ENCODE measurements at places on chromosomes 7 and 10.

GRCh38 chr10:62961951-62962523, 145.9 kb upstream of the EGR2 start:
- DNase-seq: no peak

DNA sequence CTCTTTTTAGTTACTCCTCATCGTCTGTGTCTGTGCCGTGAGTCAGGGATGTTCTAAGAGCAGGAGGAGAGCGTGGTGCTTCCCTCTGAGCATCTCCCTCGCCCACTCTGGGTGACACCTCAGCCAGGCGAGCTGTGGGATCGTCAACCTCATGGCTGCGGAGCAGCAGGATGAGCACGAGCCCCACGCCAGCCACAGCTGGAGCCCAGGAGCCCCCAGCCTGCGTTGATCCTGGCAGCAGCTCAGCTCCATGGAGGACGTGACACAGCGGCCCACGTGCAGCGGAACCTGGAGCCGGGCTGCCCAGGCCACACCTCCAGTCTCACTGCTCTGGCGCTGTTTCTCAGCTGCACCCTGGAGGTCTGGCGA, 512.0 kb downstream of the PTPRN2 start:
- no peak for DNase-seq

DNA sequence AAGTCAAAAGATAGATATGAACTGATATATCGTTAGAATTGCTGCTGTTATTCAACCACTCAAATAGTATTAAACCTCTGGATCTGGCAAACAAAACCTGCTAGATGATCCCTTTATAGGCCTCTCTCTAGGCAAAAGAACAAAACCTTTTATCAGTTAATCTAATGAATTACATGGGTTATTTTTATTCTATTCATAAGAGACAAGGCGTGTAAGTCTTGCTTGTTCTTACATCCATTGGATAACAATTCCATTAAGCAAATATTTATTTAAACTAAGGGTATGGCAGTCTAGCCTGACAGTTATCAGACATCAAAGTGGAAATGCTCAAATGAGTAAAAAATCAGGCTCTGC, 16.6 kb upstream of the ADRB1 start:
- no peak for DNase-seq

DNA sequence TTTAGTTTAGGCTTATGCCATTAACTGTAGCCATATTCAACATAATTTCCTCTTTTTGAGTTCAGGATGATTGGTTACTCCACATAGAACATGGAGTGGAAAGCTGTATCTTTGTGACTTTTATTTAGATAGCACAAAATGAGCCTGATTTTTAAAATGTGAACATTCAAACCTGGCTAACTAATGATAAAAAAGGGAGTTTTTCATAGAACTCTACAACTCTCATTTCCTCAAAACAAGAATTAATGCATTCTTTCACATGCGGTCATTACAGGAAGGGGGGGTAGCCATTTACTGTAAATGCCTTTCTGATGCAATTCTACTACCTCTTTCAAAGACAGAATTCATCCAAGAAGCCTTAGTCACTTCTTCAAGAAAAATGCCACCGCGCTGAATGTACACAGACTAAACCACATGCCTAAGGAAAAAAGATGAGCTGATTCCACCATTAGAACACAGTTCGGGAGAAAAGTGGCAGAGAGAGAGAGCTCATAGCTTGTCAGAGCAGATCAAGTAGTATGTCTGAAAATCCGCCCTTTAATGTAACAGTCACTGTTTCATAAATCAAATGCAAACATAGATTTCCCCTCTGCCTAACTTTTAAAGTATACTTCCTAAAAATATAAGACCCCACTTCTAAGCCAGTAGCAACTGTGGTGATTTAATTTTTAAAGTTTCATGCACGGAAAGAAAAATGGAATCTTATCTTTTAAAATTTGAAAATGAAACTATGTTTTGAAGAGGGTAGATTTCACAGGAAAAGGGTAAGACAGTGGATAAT, 226.4 kb upstream of the KLF14 start:
- peak; percentile 84 for DNase-seq

GRCh38 chr7:34354011-34354410, 304.0 kb upstream of the NPSR1 start:
- DNase-seq: no peak

DNA sequence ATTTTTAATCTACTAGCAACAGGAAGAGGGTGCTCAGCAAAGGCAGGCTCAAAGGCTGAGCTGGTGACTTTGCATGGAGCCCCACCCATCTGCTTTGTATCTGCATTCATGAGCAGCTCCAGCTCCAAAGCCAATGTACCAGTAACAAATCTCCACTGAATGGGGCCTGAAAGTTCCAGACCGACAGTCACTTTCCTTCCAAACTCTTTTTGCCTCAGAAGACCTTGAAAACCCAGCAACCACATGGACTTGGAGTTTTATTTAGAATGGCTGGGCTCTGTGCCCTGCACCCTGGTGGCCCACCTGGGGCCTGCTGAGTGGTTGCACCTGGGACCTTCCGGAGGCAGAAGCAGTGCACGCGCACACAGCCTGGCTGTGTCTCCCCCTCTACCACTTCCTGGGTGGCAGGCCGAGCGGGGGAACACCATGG, 195.0 kb upstream of the PLXNA4 start:
- no peak for DNase-seq

DNA sequence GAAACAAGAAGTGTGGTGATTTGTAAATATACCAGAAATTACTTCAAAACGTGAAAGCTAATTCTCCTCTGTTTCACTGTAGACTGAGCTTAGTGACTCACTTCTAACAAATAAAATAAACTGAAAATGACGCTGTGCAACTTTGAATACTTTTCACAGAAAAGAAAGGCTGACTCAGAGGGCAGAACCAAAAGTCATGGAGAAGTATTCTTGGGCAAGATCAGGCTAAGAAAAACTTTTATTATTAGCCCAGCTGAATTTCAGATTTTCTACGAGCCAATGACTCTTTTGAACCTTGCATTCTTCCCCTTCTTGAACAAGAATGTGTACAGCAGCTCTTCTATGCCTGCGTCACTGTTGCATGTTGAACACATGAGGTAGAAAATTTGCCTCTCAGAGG, 527.3 kb upstream of the GHITM start:
- no peak for DNase-seq

- no peak for DNase-seq
These were observed 256.4 kb downstream of the ABCA13 start for GRCh38 chr7:48427671-48428070.

DNA sequence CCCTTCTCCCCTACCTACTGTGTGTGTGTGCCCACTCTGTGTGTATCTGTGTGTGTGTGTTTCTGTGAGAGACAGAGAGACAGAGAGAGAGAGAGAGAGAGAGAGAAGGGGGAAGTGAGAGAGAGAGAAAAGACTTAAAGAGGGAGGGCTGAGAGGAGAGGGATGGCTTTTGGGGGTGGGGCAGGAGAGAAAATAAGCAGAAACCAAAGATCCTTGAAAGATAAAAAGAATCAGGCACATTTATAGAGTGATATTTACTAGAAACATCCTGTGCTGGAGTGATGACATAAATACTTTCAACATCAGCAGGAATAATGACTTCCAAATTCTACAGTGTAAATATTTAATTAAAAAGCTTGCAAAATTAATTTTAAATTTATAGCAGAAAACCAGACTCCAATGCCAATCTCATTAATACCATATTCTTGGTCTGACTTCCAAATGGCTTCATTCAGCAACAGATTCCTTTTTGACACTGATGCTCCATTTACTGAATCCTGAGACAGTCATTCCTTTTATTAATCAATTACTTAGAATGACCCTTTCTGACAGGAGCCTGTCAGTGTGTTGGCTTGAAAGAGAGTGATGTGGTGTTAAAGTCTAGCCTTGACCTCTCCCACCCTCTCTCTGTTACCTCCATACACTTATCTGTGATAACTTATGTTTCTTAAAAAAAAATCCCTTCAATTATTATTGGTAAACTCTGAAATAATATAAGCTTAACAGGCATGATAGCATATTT, 41.7 kb upstream of the WNT2 start:
- no peak for DNase-seq

- no peak for DNase-seq
These were observed 27.2 kb upstream of the AP5Z1 start for GRCh38 chr7:4748231-4748681.

- no peak for DNase-seq
These were observed 14.1 kb downstream of the TMEM72 start for GRCh38 chr10:44925224-44925623.

DNA sequence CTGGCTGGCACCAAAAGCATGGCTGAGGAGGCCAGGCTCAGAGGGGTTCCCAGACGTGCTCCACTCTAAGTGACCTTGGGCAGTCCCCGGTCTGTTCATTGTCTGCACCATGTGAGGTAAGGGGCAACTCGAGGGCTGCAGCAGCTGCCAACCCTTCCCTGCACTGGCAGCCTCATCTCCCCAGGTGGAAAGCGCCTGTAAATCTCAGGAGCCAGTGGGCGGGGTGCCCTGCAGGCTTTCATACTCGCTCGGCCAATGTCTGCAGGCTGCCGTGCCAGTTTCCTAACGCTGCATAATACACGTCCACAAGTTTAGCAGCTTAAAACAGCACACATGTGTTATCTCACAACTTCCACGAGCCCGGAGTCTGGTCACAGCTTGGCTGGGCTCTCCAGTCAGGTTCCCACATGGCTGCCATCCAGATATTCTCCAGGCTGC, 12.6 kb upstream of the GDF10 start:
- DNase-seq: no peak

GRCh38 chr7:47271749-47272148, 310.2 kb downstream of the TNS3 start:
- DNase-seq: no peak

DNA sequence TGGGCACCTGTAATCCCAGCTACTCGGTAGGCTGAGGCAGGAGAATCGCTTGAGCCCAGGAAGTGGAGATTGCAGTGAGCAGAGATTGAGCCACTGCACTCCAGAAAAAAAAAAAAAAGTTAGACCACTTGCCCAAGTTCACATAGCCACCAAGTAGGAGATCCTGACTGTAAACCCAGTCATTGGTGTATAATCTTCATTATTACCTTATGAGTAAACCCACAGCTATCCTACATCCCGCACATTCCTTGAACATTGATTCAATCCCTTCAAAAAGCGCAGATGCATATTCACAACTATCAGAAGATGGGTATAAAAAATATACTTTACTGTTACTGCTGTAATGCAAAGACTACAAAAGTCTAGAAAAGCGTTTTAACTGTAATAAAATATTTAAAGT, 512.9 kb downstream of the SUGCT start:
- DNase-seq: no peak

- DNase-seq: no peak
These were observed 69.8 kb upstream of the DRGX start for GRCh38 chr10:49465736-49466135.

GRCh38 chr7:36032361-36032818, 120.7 kb upstream of the EEPD1 start:
- no peak for DNase-seq

- DNase-seq: no peak
These were observed 259.3 kb downstream of the ARHGAP12 start for GRCh38 chr10:31669357-31669756.

GRCh38 chr10:48468130-48468790, 136.6 kb downstream of the ARHGAP22 start:
- DNase-seq: no peak

DNA sequence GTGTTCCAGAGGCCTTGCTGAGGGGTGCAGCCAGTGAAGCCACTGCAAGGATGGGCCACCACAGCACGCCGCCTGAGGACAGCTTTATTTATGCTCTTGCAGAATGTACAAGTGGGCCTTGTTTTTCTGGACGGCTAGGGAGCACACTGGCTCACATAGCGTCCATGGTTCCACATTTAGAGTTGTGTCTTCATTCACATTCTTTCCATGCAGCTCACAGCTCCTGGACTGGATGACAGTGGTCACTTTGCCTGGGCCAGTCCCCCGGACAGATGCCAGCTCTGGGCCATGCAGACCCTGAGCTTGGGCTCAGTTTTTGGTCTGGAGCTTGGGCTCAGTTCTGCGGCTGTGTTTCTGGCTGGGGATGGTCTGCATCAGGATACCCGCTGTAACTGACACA, 2.6 kb upstream of the C10orf71 start:
- no peak for DNase-seq

DNA sequence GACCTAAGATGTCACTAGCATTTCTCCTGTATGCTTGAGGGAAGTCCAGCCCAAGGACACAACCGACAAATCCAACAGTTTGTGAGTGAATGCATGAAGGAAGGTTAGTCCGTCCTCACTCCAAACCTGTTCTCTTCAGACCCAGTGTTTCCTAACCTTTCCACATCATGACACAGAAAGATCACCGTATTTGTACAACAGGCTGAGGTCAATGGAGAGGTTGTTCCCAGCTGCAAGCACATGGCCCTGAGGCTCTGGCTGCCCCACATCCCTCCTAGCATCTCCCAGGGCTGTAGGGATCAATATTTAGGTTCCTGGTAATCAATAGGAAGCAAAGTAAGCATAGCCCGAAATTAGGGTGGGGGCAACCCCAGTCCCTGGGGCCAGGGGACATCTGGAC, 227.9 kb downstream of the PLXNA4 start:
- DNase-seq: no peak

DNA sequence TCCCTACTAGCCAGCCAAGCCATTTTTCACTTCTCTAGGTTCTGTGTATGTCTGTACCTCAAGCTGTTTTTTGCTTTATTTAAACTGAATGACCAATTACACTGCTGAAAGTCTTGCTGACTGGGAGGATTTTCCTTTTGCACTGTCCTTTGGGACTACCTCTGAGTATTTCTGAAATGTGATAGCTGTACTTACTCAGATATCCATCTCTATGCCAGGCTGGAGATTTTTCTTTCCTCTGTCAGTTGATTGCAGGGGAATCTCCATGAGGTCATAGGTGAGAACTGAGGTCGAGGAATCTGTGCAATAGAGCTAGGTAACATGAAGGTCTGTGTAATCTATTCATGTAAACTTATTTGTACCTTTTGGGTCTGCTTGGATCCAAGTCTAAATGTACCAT, 38.9 kb upstream of the ANKRD1 start:
- no peak for DNase-seq

- no peak for DNase-seq
These were observed 196.4 kb upstream of the VSTM2A start for GRCh38 chr7:54345746-54346145.

DNA sequence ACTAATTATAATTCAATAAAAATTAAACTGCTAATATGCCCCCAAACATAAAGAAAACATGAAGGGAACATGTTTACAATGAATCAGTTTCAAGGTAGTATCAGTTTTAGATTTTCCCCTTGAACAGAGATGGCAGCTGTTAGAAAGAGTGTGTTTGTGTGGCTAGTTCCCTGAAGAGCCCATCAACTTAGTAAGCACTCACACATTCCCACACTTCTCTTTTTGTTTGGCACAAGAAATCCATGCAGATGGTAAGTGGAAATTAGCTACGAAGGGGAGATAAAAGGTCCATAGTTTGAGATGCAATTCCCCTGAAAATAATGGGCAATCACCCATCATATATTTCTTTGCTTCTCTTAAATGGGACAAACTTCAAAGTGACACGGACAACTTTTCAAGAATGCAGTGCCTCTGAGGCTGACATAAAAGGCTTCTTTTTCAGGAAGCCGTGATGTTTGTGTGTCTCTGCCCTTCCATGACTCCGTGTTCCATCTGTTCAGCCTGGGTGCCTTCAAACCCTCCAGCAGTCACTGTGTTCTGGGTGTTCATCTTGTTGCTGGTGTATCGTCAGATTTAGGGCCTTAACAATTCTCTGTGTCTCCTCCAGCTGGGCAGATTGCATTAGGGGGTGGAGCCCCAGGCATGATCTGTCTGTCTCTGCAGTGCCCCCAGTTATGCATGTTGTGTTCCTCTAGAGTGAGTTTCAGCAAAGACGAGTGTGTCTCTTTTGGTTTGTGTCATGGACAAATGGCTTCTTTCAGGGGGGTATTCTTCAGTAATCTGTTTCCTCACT, 259.5 kb upstream of the NPY start:
- DNase-seq: no peak
